ENCODE measurements at places on chromosomes 7 and 10.

DNA sequence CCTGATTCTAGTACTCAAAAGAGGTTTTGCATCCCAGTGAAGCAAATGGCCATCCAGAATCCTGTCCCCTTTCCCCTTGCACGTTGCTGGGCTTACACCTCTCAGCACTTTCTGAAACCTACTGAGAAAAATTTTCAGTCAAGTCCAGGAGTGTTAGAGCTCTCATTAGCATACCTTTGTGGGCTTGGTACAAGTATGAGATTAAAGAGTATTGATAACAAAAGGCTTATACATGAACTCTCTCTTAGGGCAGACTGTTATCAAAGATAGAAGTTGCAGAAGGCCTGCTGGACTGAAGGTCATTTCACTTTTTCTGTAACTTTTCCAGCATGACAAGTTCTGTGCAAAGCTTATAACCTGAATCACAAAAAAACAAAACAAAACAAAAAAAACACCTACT lies at the start of gene ASAH2:
Gene ASAH2, minus strand, starts transcription at position 123 of the 400 bp plus-strand sequence. CDS start 2,906 bp downstream, outside the sequence.
- DNase-seq: no peak

DNA sequence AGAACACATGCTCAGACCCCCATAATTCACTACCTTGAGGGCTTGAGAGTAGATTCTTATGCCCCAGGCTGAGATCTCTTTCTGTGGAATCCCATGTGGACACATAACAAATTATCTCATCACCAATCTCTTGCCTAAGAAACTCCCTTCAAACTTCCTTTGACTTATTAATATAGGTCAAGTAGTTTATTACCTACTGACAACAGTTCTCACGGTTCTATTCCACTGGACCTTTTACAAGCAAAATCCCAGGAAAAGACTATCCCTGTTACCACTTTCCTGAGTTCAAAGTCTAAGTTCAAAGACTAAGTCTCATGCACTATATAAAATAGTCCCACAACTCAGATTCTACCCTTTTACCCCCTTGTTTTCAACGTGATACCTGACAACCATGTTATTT lies 754.7 kb downstream of the SUGCT start:
- DNase-seq: no peak

GRCh38 chr7:96837593-96837992 lies 127.9 kb upstream of the SEM1 start:
- no peak for DNase-seq

DNA sequence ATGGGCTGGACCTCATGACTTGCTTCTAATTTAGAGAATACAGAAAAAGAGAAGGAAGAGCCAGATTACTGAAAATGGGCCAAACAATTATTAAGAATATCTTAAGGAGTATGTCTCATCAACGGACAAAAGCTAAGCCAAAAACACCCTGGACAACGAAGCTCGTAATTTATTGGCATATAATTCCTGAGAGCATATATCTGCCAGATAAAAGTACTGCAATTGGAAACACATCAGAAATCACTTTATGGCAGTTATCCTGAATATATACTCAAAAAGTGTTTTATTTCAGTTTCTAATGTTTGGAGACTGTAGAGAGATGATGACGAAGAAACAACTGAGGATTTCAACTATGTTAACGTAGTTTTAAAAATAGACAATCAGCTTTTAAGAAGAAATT lies 211.8 kb downstream of the CSTF2T start:
- DNase-seq: no peak

DNA sequence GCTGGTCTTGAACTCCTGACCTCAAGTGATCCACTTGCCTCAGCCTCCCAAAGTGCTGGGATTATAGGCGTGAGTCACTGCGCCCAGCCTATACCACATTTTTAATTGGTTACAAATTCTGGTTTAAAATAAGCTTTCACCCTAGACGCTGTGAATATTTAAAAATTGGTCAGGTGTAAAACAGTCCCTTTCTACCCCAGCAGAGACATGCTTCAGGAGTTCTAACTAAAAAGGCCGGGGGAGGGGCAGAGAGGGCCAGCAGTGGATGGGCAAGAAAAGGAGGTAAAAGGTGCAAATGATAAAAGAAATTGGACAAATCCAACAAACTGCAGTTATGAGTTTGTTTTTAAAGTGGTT lies 70.0 kb downstream of the WAPL start:
- DNase-seq: no peak

DNA sequence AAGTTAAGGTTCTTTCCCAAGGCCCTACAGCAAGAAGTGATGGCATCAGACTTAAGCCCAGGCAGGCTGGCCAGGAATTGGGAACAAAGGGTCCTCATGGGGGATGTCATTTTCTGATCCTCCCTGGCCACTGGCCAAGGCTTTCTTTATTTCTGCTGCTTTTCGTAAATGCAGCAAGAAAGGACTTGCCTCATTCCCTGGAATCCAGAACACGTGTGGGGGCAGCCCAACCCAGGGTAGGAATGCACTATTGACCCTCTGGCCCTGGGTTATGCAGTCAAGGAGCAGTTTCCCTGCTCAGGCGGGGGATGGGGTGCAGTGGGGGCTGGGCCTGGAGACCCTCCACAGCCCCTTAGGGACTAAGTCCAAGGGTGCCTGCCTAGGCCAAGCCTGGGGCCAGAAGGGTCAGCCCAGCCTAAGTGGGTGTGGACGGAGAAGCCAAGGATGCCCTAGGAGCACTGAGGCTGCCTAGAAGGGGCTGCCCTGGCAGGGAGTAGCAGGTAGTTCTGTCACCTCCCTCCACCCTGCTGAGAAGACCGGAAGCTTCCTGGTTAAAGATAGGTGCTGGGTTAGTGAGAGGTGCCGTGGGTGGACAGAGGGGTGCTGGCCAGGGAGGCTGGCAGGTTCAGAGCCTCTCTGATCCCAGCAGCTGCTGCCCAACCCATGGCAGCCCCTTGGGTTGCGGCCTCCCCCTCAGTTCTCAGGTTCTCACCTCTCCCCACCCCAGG lies 179.2 kb downstream of the SH3PXD2A start:
- no peak for DNase-seq

All from stimulated activated CD8-positive, alpha-beta memory T cell treated with anti-CD3 and anti-CD28 coated beads, Interleukin-4, amount 100 ng/mL, for 1 hour (primary cell).